Activated CD4-positive, alpha-beta memory T cell treated with anti-CD3 and anti-CD28 coated beads for 36 hours (primary cell): ENCODE measurements at places on chromosomes 13 and 19. TPM values are rescaled to one million over a fixed set of nuclear protein-coding genes. Genes with fewer than 3 reads are reported as not detected.

- no peak for DNase-seq
Measured at GRCh38 chr19:7722231-7722651, 9.7 kb downstream of the CLEC4G start.

The KLK10 gene
- not detected for total RNA-seq

The ADGRE1 gene
- 6.6 TPM for total RNA-seq

GRCh38 chr13:79380997-79381396 lies 25.1 kb downstream of the RBM26 start:
- DNase-seq: no peak

DNA sequence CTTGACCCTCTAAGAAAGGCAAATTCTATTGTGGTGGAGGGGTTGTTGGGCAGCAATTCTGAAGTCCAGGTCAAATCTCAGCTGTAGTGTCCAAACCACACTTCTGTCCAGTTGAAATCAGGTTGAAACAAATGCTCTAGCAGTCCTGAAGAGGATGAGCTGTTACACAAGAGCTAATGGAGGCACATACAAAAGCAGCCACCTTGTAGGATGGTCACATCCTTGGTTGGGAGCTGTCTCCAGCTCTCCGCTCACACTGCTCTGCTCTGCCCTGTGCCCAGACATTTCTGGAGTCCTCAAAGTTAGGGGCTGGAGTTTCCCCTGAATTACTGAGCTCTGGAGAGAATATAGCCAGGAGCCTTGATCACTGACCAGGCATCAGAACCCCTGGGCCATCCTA lies 47.2 kb downstream of the GPR12 start:
- no peak for DNase-seq

DNA sequence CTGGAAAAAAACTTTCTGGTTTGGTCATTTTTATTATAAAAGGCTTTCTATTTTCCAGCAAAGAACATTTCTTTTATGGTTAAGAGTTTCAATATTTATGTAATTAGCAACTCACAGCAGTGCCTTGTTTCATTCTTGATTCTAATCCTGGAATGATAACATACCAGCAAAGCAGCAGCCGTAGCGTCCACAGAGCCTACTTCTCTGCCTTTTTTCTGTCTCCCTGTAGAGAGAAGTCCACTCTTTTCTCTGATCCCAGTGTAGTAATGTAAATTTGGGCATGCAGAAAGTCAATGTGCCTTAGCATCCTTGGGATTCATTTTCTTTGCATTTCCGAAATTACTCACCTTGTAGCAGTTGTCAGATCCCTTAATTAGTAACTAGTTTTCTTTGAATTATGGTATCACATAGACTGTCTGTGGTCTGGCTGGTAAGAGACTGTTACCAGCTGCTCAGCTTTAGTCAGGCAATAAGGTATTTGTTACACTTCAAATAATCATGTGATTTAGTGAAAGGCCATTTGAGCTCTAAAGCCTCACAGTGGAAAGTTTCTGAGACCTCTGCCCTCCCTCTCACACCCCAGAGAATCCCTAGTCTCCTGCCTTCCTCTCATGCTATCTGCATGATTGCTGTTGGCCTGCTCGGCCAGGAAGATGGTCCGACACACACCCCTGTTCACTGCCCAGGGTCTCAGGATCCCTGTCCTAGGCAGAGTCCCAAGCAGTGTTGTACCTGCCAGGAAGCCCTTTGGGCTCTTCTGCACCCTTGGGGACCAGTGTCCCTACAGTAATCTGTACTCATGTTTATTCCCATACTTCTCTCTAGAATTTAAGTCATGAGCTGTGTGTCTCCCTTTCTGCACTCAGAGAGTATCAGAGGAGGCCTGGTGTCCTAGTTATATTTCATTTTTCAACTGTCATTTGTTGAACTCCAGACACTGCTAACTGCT lies 86.3 kb downstream of the LRCH1 start:
- no peak for DNase-seq

- DNase-seq: no peak
Measured at GRCh38 chr19:34732612-34733211, 1.3 kb upstream of the ZNF181 start.

GRCh38 chr19:29488316-29488715 lies 37.5 kb upstream of the VSTM2B start:
- no peak for DNase-seq

- DNase-seq: no peak
Measured at GRCh38 chr19:35522745-35523327, 5.3 kb downstream of the SBSN start.

The CEACAM16 gene
- not detected for total RNA-seq

DNA sequence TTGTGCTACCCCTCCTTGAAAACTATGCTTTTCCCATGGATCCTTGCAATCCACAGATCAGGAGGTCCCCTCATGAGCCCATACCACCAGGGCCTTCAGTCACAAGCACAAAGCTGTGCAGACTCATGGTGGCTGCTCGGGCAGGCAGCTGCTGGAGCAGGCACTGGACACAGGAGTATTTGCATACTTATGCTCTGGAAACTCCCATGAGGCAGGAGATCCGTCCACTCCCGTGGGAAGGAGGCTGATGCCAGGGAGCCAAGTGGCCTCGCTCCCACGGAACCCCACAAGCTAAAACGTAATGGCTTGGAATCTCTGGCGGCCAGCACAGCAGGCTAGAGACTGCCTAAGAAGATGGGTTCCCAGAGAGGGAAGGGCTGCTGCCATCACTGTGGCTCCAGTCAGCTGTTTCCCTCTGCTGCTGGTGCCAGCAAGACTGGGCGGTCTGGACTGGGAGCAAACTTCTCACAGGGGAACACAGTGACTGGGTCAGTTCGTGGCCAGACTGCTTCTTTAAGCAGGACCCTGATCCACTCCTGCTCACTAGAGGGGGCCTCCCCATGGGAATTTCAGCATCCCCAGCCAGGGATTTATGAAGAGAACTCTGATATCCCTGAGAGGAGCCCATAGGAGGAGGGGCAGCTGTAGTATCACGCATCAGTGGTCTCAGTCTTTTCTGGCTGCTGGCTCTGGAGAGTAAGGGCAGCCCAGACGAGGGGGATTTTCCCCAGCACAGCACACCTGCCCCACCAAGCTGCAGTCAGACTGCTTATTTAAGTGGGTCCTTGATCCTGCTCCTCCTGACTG lies 370.3 kb upstream of the ATXN8OS start:
- no peak for DNase-seq

DNA sequence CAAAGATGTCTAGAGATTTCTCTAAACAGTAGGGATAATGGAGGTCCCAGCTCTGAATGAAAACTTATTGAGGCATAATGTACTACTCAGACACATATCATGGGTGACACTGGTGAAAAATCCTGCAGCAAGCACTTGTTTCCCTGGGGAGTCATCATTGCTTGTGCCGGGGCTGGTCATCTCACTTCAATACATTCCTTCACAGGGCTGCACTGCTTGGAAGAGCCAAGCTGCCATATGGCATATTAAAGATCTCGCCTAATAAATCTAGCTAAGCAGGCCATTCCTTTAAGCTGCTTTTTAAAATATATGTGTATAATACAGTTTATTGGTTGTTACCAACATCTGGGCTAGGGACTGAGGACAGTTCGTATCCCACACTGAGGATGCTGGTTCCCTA lies 332.2 kb upstream of the GPC6 start:
- no peak for DNase-seq

DNA sequence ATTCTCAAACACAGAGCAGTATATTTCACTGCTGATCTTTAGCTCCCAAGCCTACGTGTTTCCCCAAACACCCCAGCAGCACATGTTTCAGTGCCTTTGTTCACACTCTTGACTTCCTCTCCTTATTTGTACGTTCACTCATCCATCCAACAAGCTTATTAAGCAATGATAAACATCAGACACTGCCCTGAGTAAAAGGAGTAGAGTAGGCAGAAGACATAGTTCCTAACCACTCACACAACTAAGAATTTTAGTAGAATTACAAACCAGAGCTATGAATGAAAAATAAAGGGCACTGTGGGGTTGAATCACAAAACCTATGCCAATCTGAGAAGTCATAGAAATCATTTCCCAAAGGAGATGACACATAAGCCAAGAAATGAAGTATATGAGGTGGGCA lies 213.5 kb downstream of the DIAPH3 start:
- no peak for DNase-seq

The OR1I1 gene
- total RNA-seq: not detected

DNA sequence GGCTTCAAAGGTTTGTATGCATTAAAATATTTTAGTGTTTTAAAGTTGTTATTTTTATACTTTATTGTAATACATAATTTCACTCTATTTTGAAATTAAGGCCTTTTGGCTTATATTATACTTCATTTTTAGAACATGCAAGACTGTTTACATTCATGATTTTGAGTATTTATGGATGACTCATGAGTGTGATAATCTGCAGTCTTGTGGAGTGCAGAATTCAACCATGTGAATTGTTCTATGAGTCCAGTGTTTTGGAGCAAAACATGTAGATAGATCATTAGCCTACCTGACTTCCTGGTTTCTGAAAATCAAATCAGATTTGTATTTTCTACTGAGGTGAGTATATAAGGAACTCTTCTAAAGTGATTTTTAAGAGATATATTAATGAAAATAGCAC lies 241.8 kb downstream of the PCCA start:
- DNase-seq: no peak

The KANK3 gene
- 2.9 TPM for total RNA-seq

- no peak for DNase-seq
Measured at GRCh38 chr13:70128098-70128497, 19.8 kb upstream of the KLHL1 start.

- peak; percentile 7 for DNase-seq
Measured at GRCh38 chr13:99374169-99374991, 67.2 kb upstream of the GPR183 start.

The PCDH8 gene
- not detected for total RNA-seq

DNA sequence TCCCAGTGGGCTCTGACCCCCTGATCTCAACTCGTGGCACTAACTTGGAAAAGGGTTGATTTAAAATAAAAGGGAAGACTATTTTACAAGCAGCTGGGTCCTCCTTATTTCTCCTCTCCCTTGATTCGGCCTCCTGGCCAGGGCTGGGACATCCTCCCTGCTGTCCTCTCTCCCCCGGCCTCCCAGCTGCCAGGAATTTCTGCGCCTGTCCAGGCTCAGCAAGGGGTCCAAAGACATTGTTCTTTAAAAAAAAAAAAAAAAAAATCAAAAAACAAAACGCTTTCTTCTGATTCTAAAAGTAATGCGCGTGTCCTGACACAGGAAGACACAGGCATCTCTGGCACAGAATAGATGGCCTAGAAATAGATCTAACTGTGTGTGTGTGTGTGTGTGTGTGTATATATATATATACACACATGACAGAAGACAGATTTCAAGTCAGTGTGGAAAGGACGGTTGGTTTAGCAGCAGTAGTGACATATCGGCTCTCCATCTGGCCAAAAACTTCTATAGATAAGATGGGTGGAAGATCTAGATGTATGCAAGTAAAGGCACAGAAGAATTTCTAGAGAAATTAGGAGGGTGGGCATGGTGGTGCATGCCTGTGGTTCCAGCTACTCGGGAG lies 12.3 kb upstream of the LENG8 start:
- DNase-seq: no peak

- DNase-seq: no peak
Measured at GRCh38 chr13:76965759-76966421, 17.6 kb downstream of the ACOD1 start.

The SMAD9 gene
- not detected for total RNA-seq

DNA sequence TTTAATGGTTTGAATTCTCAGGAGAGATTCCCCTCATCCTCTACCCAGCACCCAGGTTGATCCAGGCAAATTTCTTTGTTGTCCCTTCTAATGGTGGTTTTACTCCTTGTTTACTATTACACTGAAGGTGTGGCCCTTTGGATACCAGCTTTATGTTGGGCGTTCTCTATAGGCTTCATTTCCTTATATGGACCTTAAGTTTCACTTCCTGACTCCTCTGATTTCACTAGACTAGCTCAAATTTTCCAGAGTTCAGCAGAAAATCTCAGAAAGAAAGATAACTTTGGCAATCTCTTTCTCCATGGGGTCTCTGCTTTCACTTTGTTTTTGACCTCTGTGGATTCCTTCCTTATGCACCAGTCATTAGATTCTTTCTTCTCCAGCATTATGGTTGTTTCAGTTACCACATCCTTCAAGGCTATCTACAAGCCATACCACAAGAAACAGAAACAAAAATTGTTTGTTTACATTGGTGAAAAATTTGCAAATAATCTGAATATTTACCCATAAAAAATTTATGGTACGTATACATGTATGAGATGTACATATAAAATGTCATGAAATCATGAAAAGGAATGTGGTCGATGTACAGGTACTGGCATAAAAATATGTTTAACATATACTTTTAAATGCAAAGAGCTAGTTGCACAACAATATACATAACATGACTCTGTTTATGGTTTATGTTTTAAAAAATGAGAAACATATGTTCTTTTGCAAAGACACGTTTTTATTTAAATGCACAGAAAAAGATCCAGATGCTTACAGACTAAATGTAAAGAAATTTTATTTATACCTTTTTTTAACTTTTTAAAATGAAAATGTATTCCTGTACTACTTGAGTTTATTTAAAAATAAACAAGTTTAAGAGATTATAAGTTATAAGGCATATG lies 212.6 kb downstream of the LACC1 start:
- no peak for DNase-seq

DNA sequence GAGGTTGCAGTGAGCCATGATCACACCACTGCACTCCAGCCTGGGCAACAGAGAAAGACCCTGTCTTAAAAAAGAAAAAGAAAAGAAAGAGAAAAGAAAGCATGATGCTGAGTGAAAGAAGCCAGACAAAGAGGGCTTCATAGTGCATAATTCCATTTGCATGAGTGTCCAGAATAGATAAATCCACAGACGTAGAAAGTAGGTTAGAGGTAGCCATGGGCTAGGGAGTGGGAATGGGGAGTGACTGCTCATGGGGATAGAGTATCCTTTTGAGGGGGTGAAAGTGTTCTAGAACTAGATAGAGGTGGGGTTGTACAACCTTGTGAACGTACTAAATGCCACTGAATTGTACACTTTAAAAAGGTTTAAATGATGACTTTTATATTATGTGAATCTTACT lies 7.6 kb upstream of the OR1I1 start:
- no peak for DNase-seq

- DNase-seq: no peak
Measured at GRCh38 chr19:50820086-50820485, 3.5 kb downstream of the KLK1 start.

The CIC gene
- total RNA-seq: 56.9 TPM

GRCh38 chr19:28330831-28331230 lies 882.1 kb downstream of the UQCRFS1 start:
- DNase-seq: no peak
